ENCODE measurements at places on chromosomes 1 and 21. TPM values are rescaled to one million over a fixed set of nuclear protein-coding genes. Genes with fewer than 3 reads are reported as not detected.

Gene ATP13A2
- total RNA-seq, result 17.7 TPM

Gene ATP6V1G3
- total RNA-seq, result not detected

Gene A3GALT2
- total RNA-seq, result not detected

Gene SELL
- 1.8 TPM for total RNA-seq

Gene KCNJ9
- total RNA-seq, result not detected

Gene NUDT4B
- 26.3 TPM for total RNA-seq

Gene JAM2
- 4.4 TPM for total RNA-seq

Gene DVL1
- total RNA-seq, result 80.3 TPM

Gene GREM2
- total RNA-seq, result not detected

Gene EXTL2
- 11.5 TPM for total RNA-seq

All from subcutaneous adipose tissue (tissue), 4 donors.